Osteocyte (in vitro differentiated cells): ENCODE measurements at places on chromosomes 16 and 17.

DNA sequence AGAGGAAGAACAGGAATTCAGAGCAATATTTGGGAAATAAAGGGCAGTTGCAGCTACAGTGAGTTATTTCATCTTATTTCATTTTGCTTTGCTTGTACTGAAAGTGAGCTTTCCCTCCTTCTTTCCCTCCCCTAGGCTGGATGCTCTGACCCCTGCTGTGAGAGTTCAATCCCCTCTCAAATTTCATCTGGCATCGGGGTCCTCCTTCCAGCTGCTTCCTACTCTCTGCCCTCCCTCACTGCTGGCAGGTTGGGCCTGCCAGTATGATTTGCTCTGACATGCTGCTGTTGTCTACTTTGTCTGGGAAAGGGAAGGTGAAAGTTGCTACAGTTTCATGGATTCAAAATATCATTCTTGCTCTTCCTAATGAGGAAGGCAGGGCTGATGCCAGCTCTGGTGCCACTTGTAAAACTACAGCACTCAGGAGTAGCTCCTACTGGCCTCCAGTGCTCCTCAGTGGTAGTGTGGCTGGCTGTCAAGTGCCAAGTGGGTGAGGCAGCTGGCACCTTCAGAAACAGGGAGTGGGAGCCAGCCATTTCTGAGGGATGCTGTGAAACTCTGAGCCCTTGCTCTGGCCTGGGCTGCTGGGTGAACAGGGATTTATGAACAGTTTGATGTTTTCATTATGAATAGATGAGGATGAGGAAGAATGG is 408.6 kb downstream of the HAPSTR1 start:
- DNase-seq = no peak

DNA sequence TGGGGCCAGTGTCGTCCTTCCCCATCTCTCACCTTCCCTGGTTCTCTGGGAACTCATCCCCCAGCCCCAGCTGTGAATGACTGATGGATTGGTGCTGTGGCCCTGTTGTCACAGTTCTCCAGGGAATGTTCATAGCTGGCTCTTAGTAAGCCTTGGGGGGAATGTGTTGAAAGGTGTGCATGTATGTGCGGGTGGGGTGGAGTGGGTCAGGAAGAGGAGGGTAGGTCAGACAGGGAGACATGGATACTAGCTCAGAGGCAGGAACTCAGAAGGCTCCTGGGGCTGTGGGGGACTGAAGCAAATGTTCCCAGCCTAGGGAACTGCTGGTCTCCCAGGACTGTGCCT is 4.3 kb downstream of the DLX4 start:
- DNase-seq = no peak

- DNase-seq = peak; percentile 89
Observed at GRCh38 chr17:951325-952132, 28.0 kb downstream of the NXN start.

DNA sequence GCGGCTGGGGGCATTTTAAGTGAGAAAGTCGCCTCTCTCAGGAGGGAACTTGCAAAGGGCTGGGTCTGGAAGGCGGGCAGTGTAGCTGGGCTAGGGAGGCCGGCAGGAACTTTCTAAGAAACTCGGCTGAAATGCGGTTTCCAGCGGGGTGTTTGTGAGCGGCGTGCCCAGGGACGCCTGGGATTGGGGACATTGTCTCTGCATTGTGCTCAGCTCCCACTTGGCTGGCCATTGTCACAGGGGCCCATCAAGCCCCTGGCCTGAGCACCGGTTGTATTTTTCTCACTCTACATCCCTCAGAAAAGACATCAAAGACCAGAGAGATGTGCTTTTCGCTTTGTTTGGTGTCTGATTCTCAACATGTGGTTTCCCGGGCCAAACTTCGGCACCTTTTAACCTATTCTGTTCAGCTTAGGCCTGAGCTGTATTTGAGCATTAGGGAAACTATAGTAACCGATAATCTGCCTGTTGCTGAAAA is 291.1 kb upstream of the IRX3 start:
- DNase-seq = no peak

DNA sequence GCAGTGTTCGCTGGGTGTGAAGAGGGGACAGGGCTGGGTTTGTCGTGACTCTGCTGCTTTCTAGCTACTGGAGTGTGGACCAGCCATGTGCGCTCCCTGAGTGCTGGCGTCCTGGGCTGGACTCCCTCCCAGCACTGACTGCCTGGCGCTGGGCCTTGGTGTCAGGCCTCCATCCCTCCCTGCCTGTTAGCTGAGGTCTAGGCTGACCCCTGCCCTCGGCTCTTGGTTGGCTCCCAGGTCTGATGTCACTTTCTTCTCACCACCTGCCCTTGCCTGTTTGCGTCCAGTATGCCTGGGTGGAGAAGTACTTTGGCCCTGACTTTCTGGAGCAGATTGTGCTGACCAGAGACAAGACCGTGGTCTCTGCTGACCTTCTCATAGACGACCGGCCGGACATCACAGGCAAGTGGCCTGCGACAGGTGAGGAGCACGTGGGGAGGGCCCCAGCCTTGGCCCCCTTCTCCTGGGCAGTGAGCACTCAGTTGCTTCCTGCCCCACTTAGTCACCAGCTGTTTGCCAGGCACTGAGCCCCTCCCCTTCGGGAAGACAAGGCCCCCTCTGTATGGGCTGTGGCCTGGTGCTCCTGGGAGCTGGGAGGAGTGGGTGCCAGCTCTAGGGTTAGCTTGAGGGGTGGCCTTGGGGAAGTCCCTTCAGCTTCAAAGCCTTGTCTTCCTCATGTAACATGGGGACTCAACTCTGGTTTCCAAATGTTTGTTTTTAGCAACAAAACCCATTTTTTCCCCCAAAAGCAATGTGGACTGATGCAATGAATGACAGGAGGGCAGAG is 41.5 kb downstream of the NT5M start:
- DNase-seq = no peak

GRCh38 chr17:37180376-37180775 is 195.4 kb upstream of the C17orf78 start:
- no peak for DNase-seq

DNA sequence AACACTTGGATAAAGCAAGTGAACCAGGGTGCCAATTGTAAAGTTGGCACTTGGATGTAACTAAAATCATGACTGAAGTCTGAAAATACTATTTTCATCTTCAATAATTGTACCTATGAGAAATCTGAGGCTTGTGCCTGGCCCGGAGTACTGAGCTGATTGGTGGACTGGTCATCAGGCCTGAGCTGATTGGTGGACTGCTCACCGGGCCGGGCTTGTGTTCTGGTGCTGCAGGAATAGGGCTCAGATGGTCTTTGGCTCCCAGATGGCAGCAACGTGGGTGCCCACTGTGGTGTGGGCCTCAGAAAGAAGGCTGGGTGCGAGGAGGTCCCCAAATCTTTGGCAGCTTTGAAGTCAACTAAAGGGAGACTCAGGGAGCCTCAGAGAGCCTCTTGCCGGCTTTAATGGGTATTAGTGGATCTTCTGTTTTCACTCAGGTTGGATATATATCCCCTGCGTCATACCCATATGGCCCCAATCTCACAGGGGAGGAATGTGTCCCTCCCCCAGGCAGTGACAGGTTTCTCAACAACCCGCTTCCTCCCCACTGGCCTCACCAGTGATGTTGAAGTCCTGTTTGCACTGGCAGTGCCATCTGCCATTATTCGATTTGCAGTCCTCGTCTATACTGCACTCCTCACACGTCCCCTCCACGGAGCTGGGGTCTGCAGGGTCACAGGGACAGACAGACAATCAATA is 4.7 kb downstream of the UMOD start:
- no peak for DNase-seq

GRCh38 chr16:27108826-27109665 is 42.3 kb downstream of the C16orf82 start:
- DNase-seq = peak; percentile 67

- DNase-seq = no peak
Observed at GRCh38 chr16:17461951-17462729, 8.6 kb downstream of the XYLT1 start.
